Mesenteric fat pad (tissue), 1 donor: ENCODE measurements at places on chromosomes 13 and 19. TPM values are rescaled to one million over a fixed set of nuclear protein-coding genes. Genes with fewer than 3 reads are reported as not detected.

SCN1B gene
- total RNA-seq: 17.3 TPM

WDR62 gene
- total RNA-seq: 0.32 TPM

DNA sequence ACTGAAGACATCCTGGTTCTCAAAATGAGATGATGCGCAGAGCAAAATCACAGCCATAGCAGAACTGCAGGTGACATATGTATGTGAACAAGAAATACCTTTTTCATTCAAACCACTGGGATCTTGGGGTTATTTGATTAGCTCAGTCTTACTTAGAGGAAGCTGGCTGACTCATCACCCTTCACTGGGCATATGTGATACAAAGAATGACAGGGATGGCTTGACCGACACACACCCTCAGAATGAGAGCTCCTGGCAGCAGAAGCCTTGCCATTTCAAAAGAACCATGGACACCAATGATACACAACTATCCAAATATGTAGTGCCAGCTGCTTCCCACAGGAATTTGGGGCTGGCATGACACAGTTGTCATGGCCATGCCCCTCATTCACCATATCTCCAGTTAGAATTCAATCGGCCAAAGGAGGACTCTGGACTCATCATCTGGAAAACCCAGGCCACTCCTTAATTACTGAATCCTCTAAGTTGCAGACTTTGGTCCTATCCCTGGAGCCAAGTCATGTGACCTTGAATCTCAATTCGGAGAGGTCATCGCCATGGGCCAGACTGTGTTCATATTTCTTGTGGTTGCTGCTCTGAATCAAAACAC is 115.8 kb downstream of the KATNAL1 start:
- DNase-seq: no peak

- no peak for DNase-seq
Observed at GRCh38 chr13:91698308-91698707, 299.9 kb downstream of the GPC5 start.

DNA sequence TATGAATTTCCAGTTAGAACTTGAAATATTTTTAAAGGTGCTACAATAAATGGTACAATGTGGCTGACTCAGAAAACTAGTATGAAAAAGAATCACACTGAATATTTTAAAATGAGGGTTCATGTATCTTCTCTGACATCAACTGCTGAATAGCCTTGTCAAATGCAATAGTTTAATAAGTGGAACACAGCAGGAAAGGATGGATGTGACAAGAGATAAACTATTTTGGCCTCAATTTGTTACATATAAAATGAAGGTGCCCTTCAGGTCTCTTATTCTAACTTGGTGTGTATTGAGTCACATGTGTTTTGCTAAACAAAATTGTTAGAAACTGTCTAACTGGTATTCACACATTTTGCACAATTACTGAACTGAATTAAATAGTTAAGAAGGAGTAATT is 1018.4 kb upstream of the PCDH20 start:
- DNase-seq: no peak

DNA sequence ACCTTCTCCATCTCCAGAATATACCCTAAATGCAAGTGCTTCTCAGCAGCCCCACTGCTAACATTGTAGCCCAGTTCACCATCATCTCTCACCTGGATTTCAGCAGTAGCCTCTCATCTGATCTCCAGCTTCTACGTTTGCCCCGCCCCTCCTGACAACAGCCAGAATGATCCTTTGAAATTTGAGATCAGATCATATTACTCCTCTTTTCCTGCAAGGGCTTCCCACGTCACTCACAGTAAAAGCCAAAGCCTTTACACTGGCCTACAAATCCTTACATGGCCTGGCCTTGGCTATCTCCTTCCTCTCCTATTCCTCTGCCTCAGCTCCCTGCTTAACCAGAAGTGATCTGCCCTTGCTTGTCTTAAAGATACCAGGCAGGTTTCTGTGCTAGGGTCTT is 94.3 kb upstream of the NBEA start:
- DNase-seq: no peak
